A549 treated with CpdA at 1 μM for 4 hours (cell line): ENCODE measurements at places on chromosomes 12 and 14. TPM values are rescaled to one million over a fixed set of nuclear protein-coding genes. Genes with fewer than 3 reads are reported as not detected.

The TDP1 gene
- total RNA-seq: 11.9 to 17.8 TPM (median 13.8 TPM) in 5 replicates

The HOXC9 gene
- total RNA-seq: 10.6 to 13.6 TPM (median 12.5 TPM) in 5 replicates

The FOS gene
- 5.8 to 8.9 TPM (median 8.2 TPM) in 5 replicates for total RNA-seq

The STAT2 gene
- 11.5 to 14.8 TPM (median 12.1 TPM) in 5 replicates for total RNA-seq

The SERPINA5 gene
- 0.06 to 0.29 TPM (median 0.14 TPM) in 4 of 5 replicates, not detected in the other for total RNA-seq

The TGFB3 gene
- 0.83 to 1.4 TPM (median 0.92 TPM) in 5 replicates for total RNA-seq
